ENCODE measurements at places on chromosomes 3 and 15.

DNA sequence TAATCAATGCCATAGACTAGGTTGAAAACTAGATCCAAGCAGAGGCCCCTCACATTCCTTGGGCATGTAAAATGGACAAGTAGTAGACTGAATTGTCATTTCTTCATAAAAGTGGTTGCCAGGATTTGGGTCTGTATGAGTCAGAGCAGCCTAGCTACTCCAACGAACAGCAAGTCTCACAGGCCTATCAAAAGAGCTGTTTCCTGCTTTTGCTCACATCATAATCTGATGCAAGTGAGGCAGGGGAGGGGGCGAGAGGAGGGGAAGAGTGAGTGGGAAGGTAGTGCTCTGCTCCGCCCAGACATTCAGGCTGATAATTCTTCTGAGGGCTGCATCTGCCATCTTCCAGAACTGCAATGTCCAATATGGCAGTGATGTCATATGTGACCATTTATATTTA is 228.9 kb upstream of the PRICKLE2 start:
- DNase-seq = no peak

DNA sequence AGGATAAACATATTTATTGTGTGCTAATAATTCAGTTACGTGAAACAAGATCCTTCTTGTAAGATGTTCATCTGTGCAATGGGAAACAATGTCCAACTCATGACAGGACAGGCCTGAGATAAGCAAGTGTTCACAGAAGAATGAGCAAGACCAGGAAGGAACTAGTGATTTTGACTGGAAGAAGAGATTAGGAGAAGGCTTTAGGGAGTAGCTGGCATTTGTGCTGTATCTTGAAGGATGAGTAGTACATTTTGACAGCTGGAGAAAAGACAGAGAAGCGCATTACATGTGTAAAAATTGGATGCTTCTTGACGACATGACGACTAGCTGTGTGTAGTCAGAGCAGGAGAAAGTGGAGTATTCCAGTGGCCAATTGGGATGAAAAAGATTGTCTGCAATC is 48.4 kb downstream of the GBE1 start:
- DNase-seq = no peak

- no peak for DNase-seq
Measured at GRCh38 chr3:152345233-152345632, 76.5 kb downstream of the MBNL1 start.

GRCh38 chr3:106007512-106007911 is 138.7 kb upstream of the CBLB start:
- no peak for DNase-seq

DNA sequence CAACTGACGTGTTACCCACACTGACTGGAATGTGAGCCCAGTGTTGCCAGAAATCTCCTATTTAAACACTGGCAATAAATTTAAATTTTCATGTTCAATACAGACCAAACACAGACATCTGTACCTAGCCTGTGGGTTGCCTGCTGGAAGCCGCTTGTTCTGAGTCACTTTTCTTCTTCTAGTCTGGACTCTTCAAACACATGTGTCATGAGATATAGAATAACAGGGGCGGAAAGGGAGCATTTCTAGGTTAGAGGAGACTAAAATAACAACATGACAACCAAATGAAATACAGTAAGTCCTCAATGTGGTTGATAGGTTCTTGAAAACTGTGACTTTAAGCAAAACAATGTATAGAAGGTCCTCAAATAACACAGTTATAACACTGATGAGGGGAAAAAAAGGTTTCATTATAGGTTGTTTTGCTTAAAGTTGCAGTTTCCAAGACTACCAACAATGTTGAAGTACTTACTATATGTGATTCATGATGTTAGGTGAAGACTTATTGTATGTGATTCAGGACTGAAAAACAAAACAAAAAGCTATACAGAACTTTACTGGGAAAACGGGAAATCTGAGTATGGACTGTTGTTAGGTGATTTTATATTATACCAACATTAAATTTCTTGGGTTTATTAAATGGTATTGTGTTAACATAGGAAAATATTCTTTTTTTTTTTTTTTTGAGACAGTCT is 63.1 kb downstream of the PRKAR2A start:
- no peak for DNase-seq

DNA sequence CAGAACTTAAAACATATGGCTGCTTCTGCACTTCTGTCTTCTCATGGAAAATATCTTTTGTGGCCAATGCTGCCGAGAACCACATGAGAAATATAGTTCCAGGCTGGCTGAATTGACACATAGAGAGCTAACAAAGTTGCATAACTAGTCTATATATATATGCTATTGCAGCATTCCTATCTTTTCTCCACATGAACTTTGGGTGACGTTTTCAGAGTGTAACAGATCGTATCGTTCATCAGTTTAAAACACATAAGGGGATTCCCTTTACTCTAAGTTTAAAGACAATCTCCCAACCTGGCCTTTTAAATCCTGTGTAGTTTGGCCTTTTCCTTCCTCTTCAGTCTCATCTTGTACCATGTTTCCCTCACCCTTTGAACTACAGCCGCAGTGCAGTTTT is 394.2 kb upstream of the CBLB start:
- no peak for DNase-seq

GRCh38 chr15:63389902-63390670 is 8.4 kb upstream of the CA12 start:
- DNase-seq = no peak

DNA sequence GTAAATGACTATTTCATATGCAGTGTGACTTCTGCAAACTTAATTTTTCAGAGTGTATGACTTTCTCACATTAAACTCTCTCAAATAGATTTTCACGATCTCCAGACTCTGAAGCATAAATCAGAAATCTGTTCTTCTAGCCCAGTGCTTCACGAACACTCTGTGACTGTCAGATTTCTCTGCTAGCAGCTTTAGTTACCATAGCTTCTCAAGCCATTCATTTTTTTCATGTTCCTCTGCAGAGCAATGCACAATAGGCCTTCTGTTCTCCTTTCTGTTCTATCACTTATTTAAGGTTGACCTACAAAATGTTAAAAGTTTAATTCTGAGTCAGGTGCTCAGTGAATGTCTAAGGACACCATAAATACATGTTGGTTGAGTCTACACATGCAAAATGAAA is 1102.2 kb downstream of the TUSC7 start:
- DNase-seq = no peak

GRCh38 chr15:23067416-23067815 is 28.0 kb upstream of the TUBGCP5 start:
- no peak for DNase-seq

DNA sequence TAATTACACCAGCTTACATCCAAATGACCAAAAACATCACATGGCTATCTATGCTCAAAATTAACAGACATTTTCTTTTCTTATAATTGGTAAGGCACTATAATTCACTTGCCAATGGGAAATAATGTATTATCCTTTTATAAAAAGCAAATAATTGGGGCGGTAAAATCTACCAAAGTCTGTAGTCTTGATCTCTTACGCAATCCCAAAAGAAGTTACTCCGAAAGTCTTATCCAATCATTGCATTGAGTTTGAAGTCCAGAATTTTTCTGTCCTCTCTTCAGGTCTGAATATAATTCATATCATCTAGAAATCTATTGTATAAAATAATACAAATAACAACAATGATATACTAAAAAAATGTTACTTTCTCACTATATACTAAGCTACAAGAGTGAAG is 273.3 kb upstream of the CADM2 start:
- no peak for DNase-seq

GRCh38 chr15:42163947-42164550 is 7.6 kb upstream of the PLA2G4F start:
- no peak for DNase-seq

DNA sequence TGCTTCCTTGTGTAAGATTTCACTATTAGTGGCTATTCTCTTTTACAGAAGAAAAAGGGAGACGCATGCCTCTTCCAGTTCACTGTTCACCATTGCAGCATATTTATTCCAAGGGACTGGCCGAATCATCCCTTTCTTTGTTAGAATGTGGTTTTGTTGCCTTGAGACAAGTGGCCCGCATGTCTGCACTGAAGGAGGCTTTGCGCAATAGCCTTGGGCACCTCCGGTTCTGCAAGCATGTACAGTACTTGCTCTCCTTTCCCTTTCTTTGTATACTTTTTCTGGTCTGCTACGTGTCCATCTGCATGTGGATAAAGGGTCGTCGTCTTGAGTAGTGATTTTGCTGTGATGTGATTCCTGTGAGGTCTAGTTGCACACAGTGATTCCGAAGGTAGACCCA is 43.0 kb downstream of the FLNB start:
- DNase-seq = no peak

DNA sequence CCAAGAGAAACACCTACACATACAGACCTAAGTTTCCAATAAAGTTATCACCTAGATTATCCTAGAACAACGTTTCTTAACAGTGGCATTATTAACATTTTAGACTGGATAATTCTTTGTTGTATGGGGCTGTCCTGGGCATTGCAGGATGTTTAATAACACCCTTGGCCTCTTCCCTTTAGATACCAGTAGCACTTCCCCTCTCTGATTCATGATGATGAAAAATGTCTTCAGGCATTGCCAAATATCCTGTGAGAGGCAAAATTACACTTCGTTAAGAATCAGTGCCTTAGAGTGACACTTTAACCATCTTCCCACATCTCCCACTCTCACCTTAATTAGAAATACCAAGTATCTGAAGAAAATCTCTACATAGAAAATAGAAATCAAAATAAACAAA is 352.6 kb downstream of the CGGBP1 start:
- no peak for DNase-seq

DNA sequence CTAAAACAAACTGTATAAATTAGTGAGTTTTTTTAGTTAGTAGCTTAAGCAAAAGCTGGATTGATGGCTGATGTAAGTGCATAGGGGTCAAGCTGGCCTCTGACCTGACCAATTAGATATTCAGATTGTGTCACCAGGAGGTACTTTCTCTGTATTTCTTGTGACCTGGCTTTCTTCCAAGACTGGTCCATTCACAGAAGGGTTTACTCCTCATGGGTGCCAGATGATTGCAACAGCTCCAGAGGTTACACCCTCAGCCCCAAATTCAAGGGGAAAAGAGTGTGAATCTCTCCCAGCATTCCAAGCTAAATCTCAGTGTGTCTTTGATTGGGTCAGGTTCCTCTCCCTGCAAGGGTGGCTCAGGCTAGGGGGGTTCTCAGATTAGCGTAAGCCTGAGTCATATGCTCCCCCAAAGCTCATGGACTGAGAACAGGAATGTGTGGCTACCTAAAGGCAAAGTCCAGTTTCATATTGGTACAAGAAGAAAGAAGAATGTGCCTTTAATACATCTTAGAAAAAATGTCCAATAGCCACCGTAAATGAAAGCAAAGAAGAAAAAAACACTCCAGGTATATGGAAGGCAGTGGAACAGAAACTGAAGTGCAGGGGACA is 16.5 kb downstream of the PML start:
- DNase-seq = no peak

DNA sequence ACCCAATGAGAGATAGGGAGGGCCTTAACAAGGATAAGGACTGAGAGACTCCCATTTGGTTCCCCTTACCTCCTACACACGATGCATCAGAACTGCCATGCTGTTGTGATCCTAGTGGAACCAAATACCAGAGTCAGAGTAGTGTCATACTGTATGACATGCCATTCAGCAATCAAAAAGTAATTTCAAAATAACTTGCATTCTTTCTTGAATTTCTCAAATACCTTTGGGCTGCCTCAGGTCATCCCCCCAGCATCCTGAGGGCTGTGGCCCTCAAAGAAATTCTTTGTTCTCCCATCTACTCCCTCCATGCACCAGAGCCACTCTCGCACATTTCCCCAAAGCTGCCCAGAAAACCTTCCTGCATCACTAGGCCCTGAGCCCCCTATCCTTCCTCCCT is 68.9 kb upstream of the PPP2R3A start:
- DNase-seq = no peak

- DNase-seq = no peak
Measured at GRCh38 chr3:46617941-46618340, 5.6 kb downstream of the FAM240A start.

DNA sequence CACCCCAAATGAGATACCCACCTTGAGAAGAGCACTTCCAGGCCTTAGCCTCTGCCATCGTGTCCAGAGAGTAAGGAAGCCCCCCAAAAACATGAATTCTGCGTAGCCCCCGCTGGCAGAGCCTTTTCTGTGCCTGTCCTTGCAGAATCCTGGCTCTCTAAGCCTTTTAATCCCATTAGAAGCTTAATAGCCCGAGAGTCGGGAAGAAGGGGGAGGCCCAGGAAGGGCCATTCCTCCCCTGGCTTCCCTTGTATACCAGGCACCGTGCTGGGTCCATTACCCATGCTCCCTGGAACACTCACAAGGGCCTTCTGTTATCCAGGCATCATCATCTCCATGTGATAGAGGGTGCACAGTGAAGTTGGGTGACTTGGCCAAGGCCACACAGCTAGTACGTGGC is 7.1 kb downstream of the SPTBN5 start:
- no peak for DNase-seq

GRCh38 chr3:179853176-179853575 is 183.6 kb downstream of the PEX5L start:
- no peak for DNase-seq

GRCh38 chr3:179263134-179263533 is 12.2 kb upstream of the KCNMB3 start:
- DNase-seq = no peak

DNA sequence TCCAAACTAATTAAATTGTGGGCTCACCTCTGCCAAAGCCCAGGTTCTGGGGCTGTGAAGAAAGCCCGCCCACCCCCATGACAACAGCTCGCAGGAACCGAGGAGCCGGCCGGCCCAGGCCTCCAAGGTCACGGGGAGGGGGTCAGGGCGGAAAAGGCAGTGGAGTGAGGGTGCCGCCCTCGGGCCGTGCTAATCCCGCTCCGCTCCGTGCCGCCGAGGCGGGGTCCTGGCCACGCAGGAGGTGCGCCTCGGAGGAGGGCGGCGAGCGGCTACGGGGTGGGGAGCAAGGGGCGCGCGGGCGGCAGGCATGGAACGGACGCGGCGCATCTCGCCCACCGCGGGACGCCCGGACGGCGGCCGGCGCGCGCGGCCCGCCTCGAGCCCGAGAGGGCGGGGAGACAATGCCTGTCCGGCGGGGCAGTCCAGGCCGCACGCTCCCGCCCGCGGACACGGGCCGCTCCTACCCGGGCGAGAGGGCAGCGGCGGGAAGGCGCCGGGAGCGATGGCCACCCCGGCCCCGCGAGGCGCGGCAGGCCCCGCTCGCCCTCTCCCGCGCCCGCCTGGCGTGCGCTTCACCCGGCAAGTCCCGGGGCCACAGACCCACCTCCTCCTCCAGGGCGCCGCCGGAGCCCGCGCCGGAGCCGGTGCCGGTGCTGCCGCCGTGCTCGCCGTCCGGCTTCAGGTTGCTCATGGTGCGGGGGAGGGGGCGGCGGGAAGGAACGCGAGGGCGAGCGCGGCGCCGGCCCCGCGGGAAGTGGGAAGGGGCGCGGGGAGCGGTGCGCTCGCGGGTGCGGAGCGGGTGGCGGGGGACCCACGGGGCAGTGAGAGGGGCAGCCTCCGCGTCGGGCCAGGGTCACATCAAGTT is 528 bp downstream of the RBPMS2 start:
- DNase-seq = no peak

GRCh38 chr15:101444807-101445508 is 44.5 kb downstream of the PCSK6 start:
- no peak for DNase-seq

GRCh38 chr15:83112956-83113299 is 5.5 kb downstream of the TM6SF1 start:
- no peak for DNase-seq

GRCh38 chr3:60898321-60898720 is 352.9 kb downstream of the FHIT start:
- DNase-seq = no peak

GRCh38 chr3:73695841-73696240 is 71.1 kb upstream of the PDZRN3 start:
- DNase-seq = no peak

Measured in stimulated activated CD8-positive, alpha-beta memory T cell treated with anti-CD3 and anti-CD28 coated beads, Interleukin-7, amount 100 ng/mL, for 48 hours (primary cell).